Activated CD8-positive, alpha-beta memory T cell treated with anti-CD3 and anti-CD28 coated beads for 48 hours (primary cell): ENCODE measurements at places on chromosomes 2 and 18.

GRCh38 chr2:80393991-80394390, 89.4 kb upstream of the LRRTM1 start:
- DNase-seq, result no peak

- no peak for DNase-seq
These were observed 10.7 kb downstream of the OSBPL6 start for GRCh38 chr2:178204977-178205376.

DNA sequence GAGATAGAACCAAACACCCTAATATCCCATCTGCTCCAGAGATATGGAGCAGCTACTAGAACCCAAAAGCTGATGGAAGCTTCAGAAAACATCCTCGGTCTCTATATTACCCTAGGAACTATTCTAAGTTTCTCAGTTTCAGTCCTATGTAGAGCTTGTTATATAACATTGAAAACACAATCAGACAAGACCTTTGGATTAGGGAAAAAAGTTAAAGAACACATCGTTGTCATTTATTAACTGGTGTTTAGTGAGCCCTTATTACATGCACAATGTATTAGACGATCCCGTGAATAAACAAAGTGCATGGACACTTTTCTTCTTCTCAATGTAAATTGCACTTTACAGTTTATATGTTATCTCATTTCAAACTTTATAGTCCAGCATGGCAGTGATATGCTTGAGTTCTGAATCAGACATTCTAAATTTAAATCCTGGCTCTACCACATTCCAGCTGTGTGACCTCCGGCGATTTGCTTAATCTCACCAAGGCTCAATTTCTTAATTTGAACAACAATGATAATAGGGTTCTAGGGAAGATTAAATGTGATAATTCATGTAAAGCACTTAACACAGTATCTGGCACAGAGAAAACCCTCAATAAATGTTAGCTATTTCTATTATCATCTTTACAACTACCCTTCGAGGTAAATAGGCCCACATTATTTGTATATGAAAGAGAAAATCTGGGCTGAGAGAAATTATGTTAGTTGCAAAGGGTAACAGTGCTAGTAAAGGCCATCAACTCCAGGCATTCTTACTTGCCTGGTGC, 83.6 kb upstream of the PIK3C3 start:
- no peak for DNase-seq

GRCh38 chr2:31414601-31415241, at the start of gene XDH:
TSS of gene XDH (minus strand) at chr2:31414742. CDS start at chr2:31414666, 76 bp downstream.
- no peak for DNase-seq

GRCh38 chr2:115129536-115129935, 687.1 kb downstream of the DPP10 start:
- DNase-seq, result no peak

- no peak for DNase-seq
These were observed 60.8 kb upstream of the PGAP1 start for GRCh38 chr2:196987298-196987648.

GRCh38 chr2:240043279-240043989, 9.9 kb downstream of the OR6B3 start:
- no peak for DNase-seq

DNA sequence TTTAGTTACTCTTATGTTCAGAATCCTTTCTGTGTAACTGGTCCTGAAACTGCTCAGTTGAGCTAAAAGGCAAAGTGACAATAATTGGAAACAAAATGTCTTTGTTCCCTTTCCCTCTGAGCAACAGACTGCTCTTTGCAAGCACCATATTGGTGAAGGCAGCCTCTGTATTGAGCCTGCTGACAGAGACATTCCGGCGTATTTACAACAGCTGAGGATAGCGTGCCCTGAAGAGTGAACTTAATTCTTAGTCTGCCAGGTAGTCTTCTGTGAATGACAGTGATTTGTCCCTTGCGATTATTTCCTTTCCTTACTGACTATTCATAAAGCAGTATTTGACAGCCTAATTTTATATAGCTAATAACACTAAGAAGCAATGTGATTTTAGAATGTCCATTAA, 239.1 kb downstream of the CPS1 start:
- no peak for DNase-seq

DNA sequence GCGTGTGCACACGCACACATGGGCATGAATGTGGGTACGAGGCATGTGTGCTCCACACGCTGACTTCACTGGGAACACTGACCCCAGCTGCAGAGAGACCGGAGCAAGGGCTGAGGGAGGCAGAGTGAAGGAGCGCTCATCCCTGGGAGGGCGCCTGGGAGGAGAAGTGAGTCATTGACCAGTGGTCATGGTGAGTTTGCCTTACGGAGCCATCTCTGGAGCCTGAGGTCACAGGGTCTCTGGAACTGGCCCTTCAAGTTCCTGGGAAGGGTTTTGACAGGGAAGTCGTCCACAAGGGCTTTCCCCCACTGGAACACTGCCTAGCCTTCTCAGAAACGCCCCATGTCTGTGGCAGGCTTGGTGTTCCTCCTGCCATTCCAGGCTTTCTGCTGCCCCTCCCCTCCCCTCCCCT, 14.3 kb upstream of the TMEM185B start:
- DNase-seq, result no peak

DNA sequence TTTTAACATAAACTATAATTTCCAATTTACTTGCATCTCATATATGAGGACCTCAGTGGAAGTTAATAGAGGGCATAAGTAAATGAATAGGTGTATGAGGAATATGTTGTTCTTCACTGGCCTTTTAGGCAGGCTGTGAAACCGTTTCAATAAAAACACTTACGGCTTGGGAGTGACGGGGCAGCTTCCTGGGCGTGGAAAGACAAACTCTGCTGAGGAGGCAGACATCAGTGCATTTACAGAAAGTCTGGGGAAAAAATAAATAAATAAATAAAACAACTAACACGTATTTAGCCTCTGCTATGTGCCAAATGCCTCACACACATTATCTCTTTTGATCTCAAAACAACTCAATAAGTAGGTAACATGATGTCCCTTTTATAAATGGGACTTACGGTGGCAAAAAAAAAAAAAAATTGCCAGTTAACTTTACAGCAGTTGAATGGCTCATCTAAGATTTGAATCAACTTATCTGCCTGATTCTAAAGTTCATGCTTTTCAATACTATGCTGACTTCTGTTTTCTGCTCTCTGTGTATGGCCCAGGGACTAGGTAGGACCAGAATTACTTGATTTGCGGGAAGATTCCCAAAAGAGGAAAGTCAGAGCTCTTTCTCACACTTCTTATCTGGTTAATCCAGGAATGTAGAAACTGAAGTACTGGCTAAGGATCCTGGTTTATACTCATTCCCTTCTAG, 77.5 kb upstream of the LRATD1 start:
- DNase-seq, result no peak

DNA sequence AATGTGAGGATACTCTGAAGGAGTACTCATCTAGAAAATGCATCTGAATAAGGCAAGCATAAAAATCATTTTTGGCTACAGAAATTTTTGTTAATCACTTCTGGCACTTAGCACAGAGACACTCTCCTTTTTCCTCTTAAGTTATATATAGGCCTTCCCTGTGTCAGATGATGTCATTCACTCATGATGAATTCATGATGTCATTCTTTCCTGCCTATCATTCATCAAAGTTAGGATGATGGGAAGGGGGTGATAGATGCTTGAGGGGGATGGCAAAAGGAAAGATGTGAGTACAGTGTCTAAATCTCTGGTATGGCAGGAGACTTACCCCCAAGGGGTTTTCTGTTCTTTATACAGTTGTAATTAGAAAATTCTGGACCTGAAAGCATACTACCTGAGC, 42.0 kb downstream of the MAP3K20 start:
- no peak for DNase-seq

- DNase-seq, result no peak
These were observed 104.8 kb upstream of the RAB12 start for GRCh38 chr18:8504424-8504823.

GRCh38 chr18:26656431-26656943, 108.1 kb upstream of the KCTD1 start:
- DNase-seq, result no peak

- no peak for DNase-seq
These were observed 117.6 kb downstream of the POLE4 start for GRCh38 chr2:75076088-75076487.

DNA sequence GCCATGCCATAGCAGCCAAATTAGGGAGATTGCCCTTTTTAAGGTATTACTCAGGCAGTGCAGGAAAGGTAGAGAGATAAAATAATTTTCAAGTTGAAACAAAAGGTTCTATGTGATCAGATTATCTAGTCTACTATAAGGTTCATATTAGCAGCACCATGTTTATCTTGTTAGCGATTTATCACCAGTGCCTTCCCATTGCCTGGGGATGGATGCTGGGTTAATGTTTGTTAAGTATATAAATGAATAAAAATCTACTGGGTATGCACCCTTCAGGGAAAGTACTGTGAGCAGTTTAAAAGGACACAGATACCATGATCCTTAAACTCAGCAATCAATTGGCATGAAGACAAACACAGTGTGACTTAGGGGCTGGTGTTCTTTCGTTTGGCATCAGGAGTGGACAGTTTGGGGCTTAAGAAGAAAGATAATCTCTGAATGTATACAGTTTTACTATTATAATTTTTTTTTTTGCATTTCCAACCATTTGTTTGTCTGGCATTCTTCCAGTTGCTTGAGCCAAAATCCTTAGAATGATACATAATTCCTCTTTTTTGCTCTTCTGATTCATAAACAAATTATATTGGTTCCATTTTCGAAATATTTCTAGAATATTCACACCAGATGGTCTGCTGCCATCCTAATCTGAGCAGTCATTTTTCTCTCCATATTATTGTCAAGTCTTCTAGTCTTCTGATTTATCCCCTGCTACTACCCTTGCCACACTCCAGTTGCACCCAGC, 512.8 kb upstream of the SLC8A1 start:
- DNase-seq, result no peak

- DNase-seq, result no peak
These were observed 547.7 kb upstream of the LRRTM1 start for GRCh38 chr2:80852079-80852807.

GRCh38 chr18:53698907-53699306, 525.6 kb downstream of the MBD2 start:
- DNase-seq, result no peak

GRCh38 chr2:40160751-40161218, 291.1 kb downstream of the SLC8A1 start:
- no peak for DNase-seq

GRCh38 chr18:111306-112014, 46.9 kb upstream of the USP14 start:
- no peak for DNase-seq

GRCh38 chr2:27400348-27401135, 8.8 kb downstream of the PPM1G start:
- DNase-seq, result no peak

DNA sequence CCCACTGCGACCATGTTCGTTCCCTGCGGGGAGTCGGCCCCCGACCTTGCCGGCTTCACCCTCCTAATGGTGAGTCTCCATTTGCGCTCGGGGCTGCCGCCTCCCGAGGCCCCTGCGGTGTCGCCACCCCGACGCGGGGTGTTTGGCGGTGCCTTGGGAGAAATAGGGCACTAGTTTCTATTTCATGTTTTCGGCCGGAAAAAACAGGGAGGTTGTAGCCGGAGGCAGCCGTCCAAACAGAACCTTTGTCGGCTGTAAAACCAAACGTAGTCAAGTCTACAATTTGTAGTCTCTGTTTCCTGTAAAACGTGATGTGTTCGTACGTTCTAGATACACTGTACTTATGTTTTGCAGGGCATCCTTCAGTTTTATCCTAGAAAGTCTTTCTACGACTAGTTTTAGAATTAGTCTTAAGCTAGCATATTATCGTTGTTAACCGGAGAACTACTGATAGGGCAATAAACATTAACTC, 290 bp downstream of the PSMG2 start:
- DNase-seq, result no peak

DNA sequence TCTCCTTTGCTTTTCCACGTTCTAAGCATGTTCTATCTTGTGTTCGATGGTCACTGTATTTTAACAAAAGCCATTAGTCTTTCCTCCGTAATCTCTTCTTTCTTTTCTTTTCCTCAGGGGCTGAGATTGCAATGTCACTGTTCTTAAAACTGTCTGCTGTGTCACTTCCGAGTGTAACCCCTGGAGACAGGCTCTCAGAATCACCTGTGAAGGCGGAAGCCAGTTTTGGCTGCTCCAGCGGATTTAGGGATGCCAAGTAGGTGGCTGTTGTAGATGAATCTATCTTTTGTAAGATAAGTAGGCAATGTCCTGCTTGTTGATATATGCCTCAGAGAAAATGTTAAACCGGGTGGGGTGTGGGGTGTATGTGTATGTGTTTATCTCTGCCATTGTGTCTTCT, 94.7 kb upstream of the L3MBTL4 start:
- no peak for DNase-seq

DNA sequence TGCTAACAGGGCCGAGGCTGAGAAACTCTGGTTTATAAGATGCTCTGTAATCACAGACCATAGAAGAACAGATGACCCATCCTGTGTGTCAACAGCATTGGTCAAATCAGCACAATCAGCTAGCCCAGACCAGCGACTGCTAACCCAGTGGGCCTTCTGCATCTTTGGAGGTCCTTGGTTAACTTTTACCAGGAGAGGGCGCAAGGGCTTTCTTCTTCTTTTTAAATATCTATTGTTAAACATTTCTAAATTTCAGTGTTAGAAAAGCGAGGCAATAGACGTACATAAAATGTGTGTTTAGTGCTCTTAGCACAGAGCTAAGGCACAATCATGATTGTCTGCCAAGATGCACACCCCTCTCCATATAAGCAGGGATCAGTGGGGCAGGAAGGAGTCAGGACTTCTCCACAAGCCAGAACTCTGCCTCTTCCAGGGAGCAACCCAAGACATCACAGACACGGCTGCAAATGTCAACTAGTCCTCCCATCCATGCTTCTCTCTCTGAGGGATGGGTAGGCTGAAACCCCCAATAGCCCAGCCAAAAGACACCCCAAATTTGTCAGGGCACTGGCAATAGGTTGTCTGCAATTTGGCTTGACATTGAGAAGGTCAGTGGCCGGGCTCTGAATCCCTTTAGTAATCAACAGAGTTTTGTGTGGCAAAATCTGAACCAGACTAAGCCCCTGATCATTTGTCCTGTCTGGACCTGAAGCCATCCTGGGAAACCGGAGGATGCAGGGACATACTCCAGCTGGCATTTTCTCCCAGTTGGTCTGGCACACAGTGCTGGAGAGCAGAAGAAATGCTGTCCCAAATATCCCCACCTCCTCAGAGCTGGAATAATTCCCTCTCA, 188.2 kb downstream of the BCL2 start:
- no peak for DNase-seq
